Pulmonary artery endothelial cell (primary cell): ENCODE measurements at places on chromosomes 3 and 15.

GRCh38 chr3:177835008-177835407, 637.7 kb upstream of the TBL1XR1 start:
- peak; percentile 40 for DNase-seq

DNA sequence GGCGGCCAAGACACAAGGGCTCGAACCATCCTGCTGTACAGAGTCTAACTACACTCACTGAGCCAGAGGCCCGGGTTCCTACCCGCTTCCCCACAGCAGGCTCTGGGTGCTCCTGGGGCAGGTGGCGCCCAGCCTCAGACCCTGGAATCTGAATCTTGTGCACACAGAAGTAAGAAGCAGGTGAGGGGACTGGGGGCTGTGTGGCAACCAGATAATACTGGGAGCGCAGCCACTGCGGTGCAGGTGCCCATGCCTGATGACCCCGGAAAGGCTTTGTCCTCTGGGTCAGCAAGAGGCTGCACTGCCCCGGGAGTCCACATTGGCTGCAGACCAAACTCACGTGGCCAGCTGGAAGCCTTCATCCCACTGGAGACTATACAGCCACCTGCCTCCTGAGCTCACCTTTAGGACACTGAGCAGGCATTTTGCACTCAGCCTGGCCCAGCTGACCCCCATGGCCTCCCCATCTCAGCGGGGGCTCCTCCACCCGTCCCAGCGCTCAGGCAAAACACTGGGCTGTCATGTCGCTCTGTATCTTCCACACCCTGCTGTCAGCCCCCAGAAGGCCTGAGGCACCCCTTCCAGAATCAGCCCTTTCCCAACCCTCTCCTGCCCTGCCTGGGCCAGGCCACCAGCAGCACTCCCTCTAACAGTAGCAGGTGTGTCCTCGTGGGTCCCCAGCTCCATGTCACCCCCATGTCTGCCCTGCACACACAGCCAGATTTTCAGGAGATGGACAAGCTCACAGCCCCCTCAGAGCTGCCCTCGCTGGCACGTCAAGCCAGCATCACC, 101.0 kb upstream of the IQSEC1 start:
- no peak for DNase-seq

- DNase-seq: no peak
Measured at GRCh38 chr15:45702041-45702440, 67.2 kb downstream of the SQOR start.

DNA sequence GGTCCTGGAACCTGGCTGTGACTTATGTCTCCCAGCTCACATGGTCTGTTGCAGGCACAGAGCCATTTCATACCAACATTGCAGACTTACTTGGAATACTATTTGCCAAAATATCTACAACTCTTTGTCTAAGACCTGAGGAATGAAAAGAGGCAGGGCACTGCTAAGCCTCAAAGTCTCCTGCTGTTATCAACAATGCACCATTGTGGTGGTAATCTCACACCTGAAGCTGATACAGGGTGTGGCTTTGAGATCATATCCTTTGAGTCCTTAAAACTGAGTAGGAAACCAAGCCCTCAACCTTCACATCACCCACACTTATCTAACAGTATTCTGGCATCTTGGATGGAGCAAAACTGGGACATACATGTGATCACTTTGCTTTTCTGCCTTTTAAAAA, 782.0 kb downstream of the EPHA3 start:
- DNase-seq: no peak

DNA sequence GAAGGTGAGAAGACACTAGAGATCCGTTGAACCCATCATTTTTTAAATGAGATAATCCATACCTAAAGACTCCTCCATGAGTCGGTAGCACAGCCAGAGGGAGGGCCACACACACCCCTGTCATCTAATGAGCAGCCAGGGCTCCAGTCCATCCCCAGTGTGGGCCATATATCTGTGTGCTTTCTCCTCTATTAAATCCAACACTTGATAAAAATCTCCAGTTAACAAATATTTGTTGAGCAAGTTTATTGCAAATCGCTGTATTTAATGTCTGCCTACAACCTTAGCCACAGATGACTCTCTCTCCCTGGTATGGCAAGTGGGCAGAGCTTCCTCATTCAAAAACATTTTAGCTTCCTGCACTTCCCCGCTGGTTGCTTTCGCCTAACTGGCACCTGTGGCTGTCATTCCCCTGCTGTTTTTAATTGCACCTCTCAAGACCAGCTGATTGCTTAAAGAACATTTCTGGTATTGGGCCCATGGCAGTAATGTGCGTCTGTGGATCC, 82.8 kb downstream of the SMAD3 start:
- no peak for DNase-seq

DNA sequence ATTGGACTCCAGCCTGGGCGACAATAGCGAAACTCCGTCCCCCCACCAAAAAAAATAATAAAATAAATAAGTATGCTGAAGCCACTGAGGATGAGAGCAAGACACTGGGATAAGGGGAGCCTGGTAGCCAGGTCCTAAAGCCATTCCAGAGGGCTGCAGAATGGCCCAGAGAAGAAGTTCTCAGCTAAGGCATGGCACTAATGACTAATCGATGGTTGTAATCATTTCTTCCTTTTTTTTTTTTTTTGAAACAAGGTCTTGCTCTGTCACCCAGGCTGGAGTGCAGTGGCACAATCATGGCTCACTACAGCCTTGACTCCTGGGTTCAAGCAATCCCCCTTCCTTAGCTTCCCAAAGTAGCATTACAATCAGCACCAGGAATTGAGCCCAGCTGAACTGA, 25.6 kb upstream of the ZNF774 start:
- DNase-seq: no peak

DNA sequence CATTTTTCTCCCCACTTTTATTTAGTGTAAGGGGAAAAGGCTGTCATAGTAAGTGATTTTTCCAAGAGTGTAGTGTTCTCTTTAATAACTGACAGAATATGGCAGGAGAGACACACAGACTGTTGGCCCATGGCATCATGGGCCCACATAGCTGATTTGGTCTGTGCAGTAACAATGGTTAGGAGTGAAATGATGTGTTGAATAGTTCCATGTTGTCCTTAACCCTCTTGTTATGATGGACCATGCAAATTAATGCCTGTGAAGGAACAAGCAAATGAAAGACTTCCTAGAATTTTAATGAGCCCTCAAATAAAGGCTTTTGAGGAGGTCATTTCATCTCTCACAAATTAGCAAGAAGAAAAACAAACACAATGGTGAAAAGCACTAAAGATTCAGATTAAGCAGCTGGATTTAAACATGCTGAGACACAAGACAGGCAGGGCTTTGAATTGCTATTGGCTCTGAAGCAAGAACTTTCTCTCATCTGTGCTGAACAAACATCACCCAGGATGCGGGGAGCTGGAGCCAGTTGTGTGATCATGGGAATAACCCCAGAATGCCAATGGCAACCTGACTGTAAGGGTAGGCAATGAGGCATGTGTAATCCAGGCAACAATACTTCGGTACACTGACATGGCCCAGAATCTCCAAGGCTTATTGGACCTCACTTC, 136.7 kb upstream of the VEPH1 start:
- DNase-seq: no peak

- DNase-seq: no peak
Measured at GRCh38 chr3:176964661-176965060, 232.6 kb downstream of the TBL1XR1 start.

GRCh38 chr3:54797111-54797510, 130.7 kb downstream of the LRTM1 start:
- DNase-seq: no peak

GRCh38 chr3:67655364-67656121, 1.1 kb upstream of the SUCLG2 start:
- no peak for DNase-seq

DNA sequence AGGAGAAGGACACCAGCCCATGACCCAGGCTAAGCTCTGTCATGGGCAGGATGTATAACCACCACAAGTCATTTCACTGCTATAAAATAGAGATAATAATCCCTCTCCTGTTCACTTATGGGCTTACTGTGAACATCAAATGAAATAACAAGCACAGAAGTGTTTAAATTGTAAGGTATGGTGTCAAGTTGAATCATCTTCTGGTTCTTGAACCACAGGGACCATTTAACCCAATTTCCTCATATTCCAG, 44.3 kb upstream of the TLE3 start:
- no peak for DNase-seq

DNA sequence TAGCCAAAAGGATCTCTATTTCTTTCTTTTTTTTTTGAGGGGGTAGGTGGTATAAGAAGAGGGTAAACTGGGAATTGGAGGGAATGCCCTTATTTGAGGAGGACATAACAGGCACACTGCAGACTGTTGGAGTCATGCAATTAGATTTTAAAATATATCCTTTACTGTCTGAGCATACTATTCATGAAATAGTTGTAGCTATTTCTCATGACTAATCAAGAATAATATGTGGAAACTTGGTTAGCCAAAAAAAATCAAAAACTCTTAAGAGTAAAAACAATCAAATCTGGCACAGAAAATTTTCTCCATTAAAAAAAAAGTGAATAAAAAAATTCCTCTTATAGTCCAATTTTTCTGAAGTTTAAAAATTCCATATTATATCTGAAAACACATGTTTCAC, 174.9 kb downstream of the SCAPER start:
- no peak for DNase-seq

GRCh38 chr3:120678984-120679383, 3.1 kb downstream of the HGD start:
- no peak for DNase-seq
